ENCODE measurements at places on chromosomes 3 and 15. TPM values are rescaled to one million over a fixed set of nuclear protein-coding genes. Genes with fewer than 3 reads are reported as not detected.
A peak's percentile ranks its signal among the peaks of the same experiment; 100 is the strongest.

The LRRC34 gene
- total RNA-seq: 2.9 TPM

DNA sequence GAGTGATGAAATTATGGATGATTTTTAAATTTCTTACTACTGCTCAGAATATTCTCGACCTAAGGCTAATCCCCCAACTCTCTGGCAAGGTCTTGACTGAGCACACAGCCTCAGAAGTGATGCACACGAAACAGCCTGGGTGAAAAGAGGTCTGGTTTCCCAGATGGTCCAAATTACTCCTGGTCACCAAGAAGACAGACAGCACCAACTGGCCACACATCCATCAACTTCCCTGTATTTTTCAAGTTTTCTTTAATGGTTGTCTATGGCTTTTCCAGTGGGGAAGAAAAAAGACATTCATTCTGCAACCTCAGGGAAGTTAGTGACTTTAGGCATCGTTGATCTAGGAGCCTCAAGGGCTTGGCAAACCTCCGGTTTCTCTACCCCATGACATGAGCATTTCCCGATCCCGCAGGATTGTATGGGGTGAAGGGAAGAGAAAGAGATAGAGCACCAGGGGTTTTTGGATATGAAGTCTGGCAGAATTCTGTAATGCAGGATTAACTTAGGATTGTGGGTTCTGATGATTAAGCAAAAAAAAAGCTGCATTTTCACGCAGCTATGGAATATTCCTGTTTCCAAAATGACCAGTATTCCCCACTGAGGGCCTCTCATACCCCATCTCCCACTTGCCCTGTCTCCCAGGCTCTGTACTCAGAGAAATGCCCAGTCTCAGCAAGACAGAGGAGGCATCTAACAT is 62.2 kb downstream of the UMPS start:
- H3K36me3 ChIP-seq: peaks cover 31% of the 10 kb centered on the region
- peak overlapping the region; percentile 71 for H3K27ac ChIP-seq
- DNase-seq: no peak
- H3K4me3 ChIP-seq: no peak overlapping the region

The DAZL gene
- total RNA-seq: not detected

The ITIH4 gene
- total RNA-seq: 1.2 TPM

DNA sequence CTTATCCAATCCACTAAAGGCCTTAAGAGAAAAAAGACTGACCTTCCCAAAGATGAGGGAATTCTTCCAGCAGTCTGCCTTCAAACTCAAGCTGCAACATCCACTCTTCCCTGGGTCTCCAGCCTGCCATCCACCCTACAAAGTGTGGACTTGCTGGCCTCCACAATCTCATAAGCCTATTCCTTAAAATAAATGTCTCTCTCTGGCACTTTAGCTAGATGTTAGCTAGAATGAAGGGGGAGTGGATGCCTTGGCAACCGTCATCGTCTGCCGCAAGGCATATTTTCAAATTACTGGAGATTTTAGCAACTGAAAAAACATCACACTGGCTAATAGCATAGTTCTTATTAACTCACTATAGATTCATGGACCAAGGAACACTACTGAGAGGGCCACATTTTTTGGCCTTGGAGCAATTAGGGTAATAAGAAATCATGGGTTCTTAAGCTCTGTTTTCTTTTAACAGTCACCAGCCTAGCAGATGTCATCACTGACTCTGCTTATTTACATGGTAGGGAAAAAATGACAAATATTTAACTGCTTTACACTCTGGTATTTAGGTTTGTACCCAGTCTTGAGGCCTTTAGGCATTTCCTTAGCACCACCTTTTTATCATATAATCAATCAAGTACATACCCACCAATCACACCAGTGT is 245.3 kb downstream of the MYRIP start:
- H3K27me3 ChIP-seq: no peaks in the 10 kb centered on the region
- H3K27ac ChIP-seq: no peak overlapping the region
- H3K36me3 ChIP-seq: no peaks in the 10 kb centered on the region
- no peaks in the 10 kb centered on the region for H3K4me1 ChIP-seq
- DNase-seq: no peak

DNA sequence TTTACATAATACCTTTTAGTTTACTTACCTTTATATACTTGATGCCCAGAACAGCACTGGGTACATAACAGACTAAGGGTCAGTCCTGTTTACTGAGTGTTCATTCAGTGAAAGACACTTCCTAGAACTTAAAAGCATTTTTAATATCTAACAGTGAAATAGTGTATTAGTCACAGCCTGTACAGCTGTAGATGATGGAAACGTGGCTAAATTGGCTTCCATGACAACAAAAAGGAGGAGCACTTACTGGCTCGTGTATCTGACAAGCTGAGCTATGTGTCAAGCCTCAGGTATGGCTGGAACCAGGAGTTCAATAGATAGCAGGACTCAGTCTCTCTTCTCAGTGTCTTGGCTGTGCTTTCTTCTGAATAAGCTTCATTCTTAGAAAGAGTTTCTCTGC is 40.2 kb downstream of the CMTM8 start:
- no peak overlapping the region for H3K27ac ChIP-seq
- peaks cover 14% of the 10 kb centered on the region for H3K4me1 ChIP-seq
- no peaks in the 10 kb centered on the region for H3K27me3 ChIP-seq
- H3K4me3 ChIP-seq: no peak overlapping the region
- DNase-seq: no peak

The CLEC3B gene
- 180 TPM for total RNA-seq

The RTP3 gene
- total RNA-seq: not detected

- H3K36me3 ChIP-seq: no peaks in the 10 kb centered on the region
- H3K4me1 ChIP-seq: no peaks in the 10 kb centered on the region
- no peak for DNase-seq
- H3K27ac ChIP-seq: no peak overlapping the region
- no peak overlapping the region for H3K4me3 ChIP-seq
These were observed 808.7 kb downstream of the GRM7 start for GRCh38 chr3:7669641-7670040.

GRCh38 chr3:40287248-40287647 is 22.3 kb upstream of the EIF1B start:
- no peak for DNase-seq
- no peaks in the 10 kb centered on the region for H3K36me3 ChIP-seq
- H3K4me1 ChIP-seq: no peaks in the 10 kb centered on the region

GRCh38 chr3:127738192-127738840 is 65.6 kb downstream of the ABTB1 start:
- H3K4me3 ChIP-seq: no peak overlapping the region
- no peaks in the 10 kb centered on the region for H3K36me3 ChIP-seq
- H3K27me3 ChIP-seq: no peaks in the 10 kb centered on the region
- H3K27ac ChIP-seq: peak overlapping the region; percentile 76

GRCh38 chr3:116160594-116160993 is 284.7 kb downstream of the LSAMP start:
- no peaks in the 10 kb centered on the region for H3K4me1 ChIP-seq
- no peak for DNase-seq
- H3K36me3 ChIP-seq: no peaks in the 10 kb centered on the region
- no peak overlapping the region for H3K4me3 ChIP-seq
- no peaks in the 10 kb centered on the region for H3K27me3 ChIP-seq

The GASK1A gene
- 1.5 TPM for total RNA-seq

DNA sequence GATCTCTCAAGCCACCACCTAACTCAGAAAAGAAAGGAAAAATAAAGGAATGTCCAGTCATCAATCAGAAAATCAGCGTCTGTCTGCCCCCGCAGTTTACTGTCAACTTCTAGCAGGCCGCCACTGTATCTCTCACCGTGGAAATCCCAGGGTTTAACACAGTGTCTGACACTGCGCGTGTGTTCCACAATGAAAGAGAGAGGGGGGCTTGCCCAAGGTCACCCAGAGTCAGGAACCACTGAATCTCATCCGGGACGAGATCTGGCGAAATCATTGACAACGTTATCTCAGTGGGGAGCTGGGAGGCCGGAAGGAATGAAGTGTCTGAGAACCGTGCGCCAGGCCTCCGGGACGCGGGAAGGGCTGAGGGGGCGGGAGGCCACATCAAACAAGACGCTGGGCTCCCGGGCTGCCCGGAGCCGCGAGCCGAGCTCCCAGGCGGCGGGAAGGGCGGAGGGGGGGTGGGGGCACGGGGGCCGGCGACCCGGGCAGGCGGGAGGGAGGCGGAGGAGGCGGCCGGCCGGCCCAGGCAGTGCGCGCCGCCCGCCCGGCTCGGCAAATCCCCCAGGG is 2.2 kb upstream of the HES1 start:
- peak overlapping the region; percentile 75 for H3K4me3 ChIP-seq
- DNase-seq: peak; percentile 79
- H3K27me3 ChIP-seq: no peaks in the 10 kb centered on the region
- peak overlapping the region; percentile 77 for H3K27ac ChIP-seq
- no peaks in the 10 kb centered on the region for H3K4me1 ChIP-seq

DNA sequence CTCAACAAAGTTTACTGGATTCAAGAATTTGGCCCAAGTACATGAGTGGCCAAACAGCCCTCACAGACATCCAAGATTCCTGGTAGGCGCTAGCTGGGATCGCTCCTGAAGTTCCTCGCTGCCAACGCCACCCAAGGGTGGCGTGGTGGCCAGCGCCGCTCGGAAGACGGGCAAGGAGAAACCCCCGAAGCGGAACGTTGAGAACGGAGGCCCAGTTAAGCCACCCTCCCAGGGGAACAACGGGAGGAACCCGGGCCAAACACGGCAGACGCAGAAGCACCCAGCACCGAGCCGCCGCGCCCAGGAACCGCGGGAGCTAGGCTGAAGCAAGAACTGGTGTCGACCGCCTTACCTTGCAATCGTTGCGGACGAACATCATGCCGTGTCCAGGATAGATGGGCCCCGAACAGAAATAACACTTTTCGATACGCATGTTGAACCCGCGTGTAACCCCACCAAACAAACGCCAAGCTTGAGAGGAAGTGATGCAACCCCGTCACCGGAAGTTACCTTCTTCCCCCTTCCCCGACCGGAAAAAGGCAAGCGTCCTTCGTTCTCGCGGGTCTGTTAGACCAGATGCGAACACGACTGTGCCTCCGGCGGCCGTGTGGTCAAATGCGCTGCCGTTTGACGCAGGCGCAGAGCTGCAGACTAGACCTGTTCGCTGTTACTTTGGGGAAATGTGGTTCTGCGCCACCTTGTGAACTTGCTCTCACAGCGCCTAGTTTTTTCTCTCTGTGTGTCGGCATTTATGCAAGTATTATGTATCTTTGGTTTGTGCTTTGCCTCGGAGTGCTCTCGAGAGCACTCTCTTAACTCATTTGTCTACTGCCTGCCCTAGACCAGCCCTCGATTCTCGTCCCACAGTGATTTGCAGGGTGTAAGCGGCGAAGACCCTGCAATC is at the start of gene RSL24D1:
TSS of gene RSL24D1 (minus strand) at position 484 of the 904 bp plus-strand sequence. CDS start at position 433, 51 bp downstream.
- H3K4me3 ChIP-seq: peak within 1 kb of the TSS; percentile 71
- peak within 1 kb of the TSS; percentile 93 for H3K27ac ChIP-seq
- H3K36me3 ChIP-seq: peaks cover 7% of the 10 kb centered on the region
- H3K4me1 ChIP-seq: no peaks in the 10 kb centered on the region

- H3K4me1 ChIP-seq: no peaks in the 10 kb centered on the region
- H3K27ac ChIP-seq: no peak overlapping the region
- H3K36me3 ChIP-seq: no peaks in the 10 kb centered on the region
- no peaks in the 10 kb centered on the region for H3K27me3 ChIP-seq
These were observed 98.4 kb downstream of the NAALADL2 start for GRCh38 chr3:174957551-174958001.

- H3K27me3 ChIP-seq: no peaks in the 10 kb centered on the region
- H3K4me1 ChIP-seq: no peaks in the 10 kb centered on the region
- no peak overlapping the region for H3K4me3 ChIP-seq
These were observed 74.7 kb downstream of the BTD start for GRCh38 chr3:15676259-15676658.

The ZNF80 gene
- total RNA-seq: not detected

DNA sequence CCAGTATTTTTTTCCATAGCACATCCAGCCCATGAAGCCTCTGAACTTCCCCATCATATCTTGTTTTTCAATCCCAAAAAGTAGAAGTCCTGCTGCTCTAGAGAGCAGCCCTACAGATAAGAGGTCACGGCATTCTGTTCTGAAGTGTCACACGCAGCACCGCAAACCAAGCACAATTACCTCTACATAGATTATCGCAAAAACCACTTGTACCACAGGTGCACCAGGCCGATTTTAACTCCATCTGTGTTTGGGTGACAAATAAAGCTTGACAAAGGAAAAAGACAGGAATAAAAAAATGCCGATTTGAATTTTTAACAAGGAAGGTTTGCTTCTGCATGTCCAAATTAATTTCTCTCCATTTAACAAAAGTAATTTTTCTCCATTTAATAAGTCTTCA is 113.7 kb downstream of the MYO5A start:
- H3K4me3 ChIP-seq: no peak overlapping the region
- no peak overlapping the region for H3K27ac ChIP-seq
- no peaks in the 10 kb centered on the region for H3K27me3 ChIP-seq
- H3K4me1 ChIP-seq: no peaks in the 10 kb centered on the region
- no peaks in the 10 kb centered on the region for H3K36me3 ChIP-seq
- no peak for DNase-seq

DNA sequence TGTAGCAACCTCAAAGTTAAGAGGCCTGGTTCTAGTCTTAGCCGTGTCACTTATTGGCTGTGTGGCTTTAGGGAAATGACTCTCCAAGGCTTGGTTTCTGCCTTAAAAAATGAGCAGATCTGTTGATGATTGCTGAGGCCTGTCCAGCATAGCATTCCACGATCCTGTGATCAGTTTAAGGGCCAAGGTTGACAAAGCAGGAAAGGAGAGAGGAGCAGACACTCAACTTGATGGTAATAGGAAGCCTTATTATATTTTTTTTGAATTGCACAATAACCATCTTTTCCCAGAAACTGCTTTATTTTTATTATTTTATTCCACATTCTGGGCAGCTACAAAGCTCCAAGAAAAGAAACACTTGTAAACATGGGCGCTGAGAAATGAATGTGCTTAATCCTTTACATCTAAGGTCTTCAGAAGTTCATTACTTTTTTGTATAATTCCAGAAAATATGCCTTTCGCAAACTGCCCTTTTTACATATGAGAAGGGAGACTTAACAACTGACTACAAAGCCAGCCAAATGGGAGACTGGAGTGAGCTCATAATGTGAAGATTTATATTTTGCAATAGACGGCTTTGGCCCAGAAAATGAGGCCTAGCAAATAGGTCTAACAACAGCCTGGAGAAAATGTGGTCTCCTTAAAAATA is 241.0 kb downstream of the ATP8B4 start:
- no peak for DNase-seq
- peak overlapping the region; percentile 77 for H3K27ac ChIP-seq
- H3K36me3 ChIP-seq: no peaks in the 10 kb centered on the region
- H3K27me3 ChIP-seq: no peaks in the 10 kb centered on the region
- H3K4me3 ChIP-seq: no peak overlapping the region
- H3K4me1 ChIP-seq: peaks cover 21% of the 10 kb centered on the region

The GHSR gene
- total RNA-seq: not detected

The TM4SF4 gene
- total RNA-seq: not detected
